ENCODE measurements at places on chromosomes 16 and 17.

DNA sequence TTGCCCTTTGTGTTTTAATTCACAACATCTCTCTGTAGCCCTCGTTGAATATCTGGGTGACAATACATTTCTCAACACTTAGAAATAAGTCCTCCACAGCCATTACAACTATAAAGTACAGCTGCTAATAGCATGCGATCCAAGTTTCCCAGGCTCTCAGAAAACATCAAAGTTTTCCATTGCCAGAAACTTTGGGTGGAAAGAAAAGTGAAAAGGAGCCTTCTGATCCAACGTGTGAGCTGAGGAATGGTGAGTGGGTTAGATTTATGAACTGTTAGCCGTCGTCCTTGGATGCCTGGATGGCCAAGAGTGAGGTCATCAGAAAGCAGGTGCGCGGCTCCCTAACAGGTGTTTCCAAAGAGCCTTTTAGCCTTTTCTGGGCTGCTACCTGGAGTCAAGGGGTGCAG, 258.0 kb downstream of the PMP22 start:
- DNase-seq = no peak

DNA sequence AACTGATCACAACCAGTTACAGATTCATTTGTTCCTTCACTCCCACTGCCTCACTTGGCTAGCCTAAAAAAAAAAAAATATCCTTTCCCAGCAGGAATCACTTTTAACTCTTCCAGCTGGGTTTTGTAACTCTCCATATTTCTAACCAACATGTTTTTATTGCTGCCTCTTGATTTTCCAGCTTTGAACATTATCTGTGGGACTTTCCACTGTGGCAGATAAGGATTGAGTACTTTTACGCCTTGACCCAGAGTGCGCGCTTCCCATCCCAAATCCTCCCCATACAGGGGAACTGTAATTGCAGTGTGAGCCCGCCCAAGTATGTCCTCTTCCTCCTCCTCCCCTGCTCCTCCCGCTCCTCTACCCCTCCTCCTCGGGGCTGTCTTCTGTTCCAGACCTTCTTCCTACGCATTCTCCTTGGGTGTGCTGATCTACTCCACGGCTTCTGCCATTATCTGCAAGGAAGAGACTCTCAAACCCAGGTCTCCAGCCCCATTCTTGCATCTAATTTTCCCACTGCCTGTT, 43.4 kb downstream of the CYB5D2 start:
- no peak for DNase-seq

- DNase-seq = no peak
Observed at GRCh38 chr17:39629898-39630297, 3.1 kb downstream of the PPP1R1B start.

GRCh38 chr16:17171250-17172143, 299.3 kb downstream of the XYLT1 start:
- no peak for DNase-seq

GRCh38 chr16:79757163-79757562, 156.6 kb upstream of the MAF start:
- no peak for DNase-seq

- no peak for DNase-seq
Observed at GRCh38 chr17:82974136-82974952, 105.1 kb upstream of the METRNL start.

- no peak for DNase-seq
Observed at GRCh38 chr16:86827521-86827920, 249.2 kb downstream of the FOXL1 start.

- no peak for DNase-seq
Observed at GRCh38 chr17:17541640-17542001, 45.4 kb upstream of the RASD1 start.

GRCh38 chr16:47481698-47482374, 20.7 kb downstream of the PHKB start:
- no peak for DNase-seq
